Ureter (tissue), 1 donor: ENCODE measurements at places on chromosomes 16 and 17. TPM values are rescaled to one million over a fixed set of nuclear protein-coding genes. Genes with fewer than 3 reads are reported as not detected.

The PGAP3 gene
- 56.9 TPM for total RNA-seq

The TNK1 gene
- total RNA-seq: 12.3 TPM

The CCL16 gene
- total RNA-seq: 1.6 TPM

The MSLN gene
- total RNA-seq: 1.4 TPM

The RBFOX1 gene
- 4.0 TPM for total RNA-seq

The PRSS8 gene
- 17.0 TPM for total RNA-seq

The C16orf46 gene
- total RNA-seq: not detected

The SPNS2 gene
- 30.0 TPM for total RNA-seq

The DLX4 gene
- 1.1 TPM for total RNA-seq

The EVPLL gene
- 2.1 TPM for total RNA-seq

- DNase-seq: no peak
Measured at GRCh38 chr17:8611137-8611536, 19.4 kb downstream of the MYH10 start.

DNA sequence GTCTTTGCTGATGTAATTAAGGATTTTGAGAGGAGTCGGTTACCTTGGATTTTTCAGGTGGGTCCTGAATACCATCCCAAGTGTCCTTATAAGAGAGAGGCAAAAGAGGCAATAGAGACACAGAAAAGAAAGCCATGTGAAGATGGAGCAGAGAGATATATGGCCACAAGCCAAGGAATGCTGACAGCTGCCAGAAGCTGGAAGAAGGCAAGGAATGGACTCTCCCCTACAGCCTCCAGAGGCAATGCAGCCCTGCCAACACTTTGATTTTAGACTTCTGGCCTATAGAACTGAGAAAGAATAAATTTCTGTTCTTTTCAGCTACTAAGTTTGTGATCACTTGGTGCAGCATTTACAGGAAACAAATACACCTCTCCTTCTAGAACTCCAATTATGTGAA is 8.2 kb upstream of the RNFT1 start:
- DNase-seq: no peak

DNA sequence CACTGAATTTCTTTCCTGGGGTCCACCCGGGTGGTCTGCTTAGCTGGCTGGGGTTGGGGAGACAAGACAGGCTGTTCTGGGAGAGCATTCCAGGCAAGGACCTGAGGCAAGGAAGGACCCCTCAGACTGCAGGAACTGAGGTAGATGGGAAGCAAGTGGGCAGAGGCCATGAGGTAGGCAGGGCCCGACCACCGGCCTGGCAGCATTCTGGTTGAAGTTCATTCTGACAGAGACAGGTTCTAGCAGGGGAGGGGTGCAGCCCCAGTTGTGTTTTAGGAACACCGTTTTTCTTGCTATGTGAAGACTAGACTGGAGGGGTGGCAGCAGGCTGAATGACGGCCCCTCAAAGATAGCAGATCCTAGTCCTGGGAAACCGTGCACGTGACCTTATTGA is 17.5 kb downstream of the B9D1 start:
- DNase-seq: no peak

DNA sequence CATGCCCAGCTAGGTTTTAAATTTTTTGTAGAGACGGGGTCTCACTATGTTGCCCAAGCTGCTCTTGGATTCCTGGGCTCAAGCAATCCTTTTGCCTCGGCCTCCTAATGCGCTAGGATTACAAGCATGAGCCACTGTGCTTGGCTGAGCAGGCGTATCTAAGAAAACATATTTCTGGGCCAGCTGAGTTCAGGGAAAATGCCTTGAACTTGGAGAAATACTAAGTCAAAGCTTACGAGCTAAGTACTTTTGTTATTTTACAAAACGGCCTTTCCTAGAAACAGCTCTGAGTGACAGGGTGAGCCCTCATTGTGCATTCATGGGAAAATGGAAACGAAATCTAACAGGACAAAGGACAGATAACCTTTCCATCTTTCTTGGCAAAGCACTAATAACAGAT is 24.7 kb downstream of the DNAI2 start:
- no peak for DNase-seq

GRCh38 chr17:42553161-42553818 is 567 bp downstream of the HSD17B1 start:
- DNase-seq: no peak

GRCh38 chr16:66224186-66224585 is 142.3 kb upstream of the CDH5 start:
- DNase-seq: no peak

DNA sequence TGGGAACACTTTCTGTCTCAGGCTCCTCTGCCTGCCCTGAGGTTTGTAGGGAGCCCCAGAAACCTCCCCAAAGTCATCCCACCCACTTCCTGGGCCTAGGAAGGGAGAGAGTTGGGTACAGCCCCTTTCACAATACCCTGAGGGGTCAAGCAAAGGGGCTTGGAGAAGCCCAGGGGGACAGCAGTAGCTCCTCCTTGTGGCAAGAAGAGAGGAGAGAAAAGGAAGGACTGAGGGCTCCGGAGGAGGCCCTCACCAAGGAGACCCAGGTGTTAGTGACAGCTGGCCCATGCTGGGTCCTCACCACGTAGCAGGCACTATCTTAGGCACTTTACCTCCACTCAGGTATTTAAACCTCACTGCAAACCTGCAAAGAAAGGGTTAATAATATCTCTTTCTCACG is 112.8 kb downstream of the IRX5 start:
- peak; percentile 25 for DNase-seq

- no peak for DNase-seq
Measured at GRCh38 chr17:48792033-48792798, 24.8 kb downstream of the TTLL6 start.

DNA sequence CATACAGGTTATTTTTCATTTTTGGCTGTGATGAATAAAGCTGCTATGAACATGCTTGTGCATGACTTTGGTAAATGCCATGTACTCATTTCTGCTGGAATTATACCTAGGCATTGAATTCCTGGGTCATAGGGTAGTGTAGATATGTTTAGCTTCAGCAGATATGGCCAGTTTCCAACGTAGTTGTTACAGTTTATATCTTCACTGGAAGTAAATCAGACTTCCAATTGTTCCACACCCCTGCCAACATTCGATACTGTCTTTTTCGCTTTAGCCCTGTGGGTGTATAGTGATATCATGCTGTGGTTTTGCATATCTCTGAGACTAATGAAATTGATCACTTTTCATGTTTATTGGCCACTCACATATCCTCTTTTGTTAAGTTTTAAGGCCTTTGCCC is 50.4 kb downstream of the ARHGAP27 start:
- no peak for DNase-seq

GRCh38 chr17:14317383-14317782 is 16.5 kb downstream of the HS3ST3B1 start:
- DNase-seq: no peak

DNA sequence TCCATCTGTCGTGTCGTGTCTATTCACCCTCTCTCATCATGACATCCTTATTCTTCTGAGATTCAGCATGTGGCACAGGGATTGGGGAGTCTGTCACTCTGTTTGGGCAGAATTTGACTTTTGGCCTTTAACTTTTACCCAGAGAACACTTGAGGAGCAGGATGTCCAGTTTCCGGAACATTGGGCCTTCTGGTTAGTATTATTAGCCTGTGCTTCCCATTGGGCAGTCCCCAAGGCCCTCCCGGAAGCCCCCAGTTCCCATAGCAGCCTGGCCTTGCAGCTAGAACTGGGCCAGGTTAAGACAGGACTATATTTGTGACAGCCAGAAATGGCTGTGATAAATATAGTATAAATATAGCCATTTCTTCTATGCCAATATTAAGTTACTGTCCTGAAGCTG is 9.6 kb downstream of the SCN4A start:
- no peak for DNase-seq

DNA sequence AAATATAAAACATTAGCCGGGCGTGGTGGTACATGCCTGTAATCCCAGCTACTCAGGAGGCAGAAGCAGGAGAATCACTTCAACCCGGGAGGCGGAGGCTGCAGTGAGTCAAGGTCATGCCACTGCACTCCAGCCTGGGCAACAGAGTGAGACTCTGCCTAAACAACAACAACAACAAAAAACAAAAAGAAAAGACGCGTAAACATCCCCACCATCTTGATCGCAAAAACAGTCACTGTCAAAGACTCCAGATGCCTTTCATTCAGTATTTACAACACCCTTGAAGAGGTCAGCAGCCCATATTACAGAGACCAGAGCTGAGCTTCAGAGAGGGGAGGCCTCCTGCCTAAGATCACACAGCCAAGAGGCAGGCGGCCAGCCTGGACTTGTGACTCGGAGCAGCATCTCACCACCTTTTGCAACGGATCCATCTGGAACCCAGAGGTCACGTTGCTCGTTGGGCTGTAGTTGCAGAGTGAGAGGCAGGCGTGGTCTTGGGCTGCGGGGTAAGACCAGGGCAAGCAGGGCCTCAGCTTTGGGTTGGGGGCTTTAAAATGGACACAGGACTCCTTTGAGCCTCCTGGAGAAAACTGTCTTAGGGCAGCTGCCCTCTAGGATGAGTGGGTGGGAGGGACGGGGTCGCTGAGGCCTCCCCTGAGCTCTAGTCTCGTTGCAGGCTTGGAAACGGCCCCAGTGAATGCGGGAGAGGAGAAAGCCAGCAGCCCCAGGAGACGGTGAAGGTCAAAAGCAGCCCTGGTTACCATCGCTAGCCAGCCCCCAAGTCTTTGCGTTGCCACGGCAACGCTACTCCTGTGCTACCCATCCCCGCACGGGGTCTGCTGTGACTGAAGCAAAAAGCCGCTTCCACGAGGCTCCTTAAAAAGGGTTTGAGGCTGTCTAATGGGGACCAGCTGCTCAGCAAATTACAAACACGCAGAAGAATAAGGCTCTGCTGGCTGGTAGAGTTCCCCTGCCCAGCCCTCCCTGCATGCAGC is 26.1 kb downstream of the LGALS3BP start:
- no peak for DNase-seq

GRCh38 chr17:35185849-35186248 is 8.3 kb downstream of the SLC35G3 start:
- no peak for DNase-seq

DNA sequence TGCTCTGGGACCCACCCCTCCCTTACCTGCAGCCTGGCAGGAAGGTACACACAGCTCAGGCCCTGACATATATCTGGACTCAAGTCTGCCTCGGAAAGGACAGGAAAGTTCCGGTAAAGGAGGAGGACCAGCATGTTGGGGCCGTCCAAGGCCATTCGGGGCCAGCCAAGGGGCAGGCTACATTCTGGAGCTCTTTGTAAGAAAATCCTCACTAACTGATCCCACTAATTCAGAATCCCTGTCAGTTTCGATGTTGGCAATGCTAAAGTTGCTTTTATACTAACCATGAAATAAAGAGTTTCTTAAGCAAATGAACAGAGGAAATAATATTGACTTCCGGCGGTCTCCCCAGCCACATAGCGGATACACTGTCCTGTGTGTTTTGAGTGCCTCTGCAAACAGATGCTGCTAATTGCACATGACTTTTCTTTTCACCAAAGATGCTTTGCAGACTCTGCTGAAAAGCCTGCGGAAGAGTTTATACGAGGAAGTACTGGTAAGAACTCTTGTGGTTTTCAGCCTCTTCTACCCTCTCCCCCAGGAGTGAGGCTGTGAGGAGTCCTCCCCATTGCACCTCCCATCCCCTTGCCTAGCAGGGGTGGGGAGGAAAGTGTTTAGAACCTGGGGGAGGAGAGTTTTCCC is 54.8 kb downstream of the PLXDC1 start:
- no peak for DNase-seq

DNA sequence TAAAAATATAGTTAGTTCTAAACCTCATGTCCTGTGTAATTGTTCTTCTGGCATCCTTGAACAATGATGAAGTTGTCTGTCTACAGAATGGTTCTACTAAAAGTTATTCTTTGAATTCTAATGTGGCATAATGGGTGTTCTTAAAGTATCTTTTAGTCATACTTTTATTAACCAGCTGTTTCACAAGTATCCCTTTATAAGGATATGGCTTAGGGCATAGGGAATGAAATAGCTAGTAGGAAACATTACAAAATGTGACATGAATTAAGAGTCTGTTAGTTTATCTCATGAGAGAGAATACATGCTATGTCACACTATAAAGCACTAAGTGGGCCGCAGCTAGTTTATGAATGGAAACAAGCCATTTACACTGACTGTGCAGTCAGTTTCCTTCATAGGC is 26.3 kb upstream of the CAPNS2 start:
- no peak for DNase-seq

GRCh38 chr17:72184805-72185204 is 64.0 kb downstream of the SOX9 start:
- DNase-seq: no peak

- no peak for DNase-seq
Measured at GRCh38 chr17:30840771-30841170, 9.0 kb downstream of the ATAD5 start.
